ENCODE measurements at places on chromosomes 7 and 10.

DNA sequence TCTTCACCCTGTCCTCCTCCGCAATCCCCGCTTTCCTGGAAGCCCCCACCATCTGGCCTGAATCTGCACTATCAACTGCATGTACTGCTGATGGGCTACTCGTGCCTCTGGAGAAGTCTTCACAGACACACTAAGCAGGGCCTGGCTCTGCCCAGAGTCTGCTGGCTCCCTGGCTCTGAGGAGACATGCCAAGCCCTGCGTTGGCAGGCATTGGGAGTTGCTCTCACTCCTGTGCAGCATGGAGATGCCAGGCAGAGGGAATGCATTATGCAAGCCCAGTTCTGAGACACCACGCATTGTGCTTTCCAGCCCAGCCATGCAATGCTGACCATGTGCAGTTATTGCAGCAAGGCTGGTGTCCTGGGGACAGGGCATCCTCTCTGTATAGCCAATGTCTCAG is 314.6 kb downstream of the CXCL12 start:
- DNase-seq = no peak

GRCh38 chr10:69201045-69201444 is 19.1 kb upstream of the HKDC1 start:
- DNase-seq = no peak

GRCh38 chr10:21518149-21518640 is 7.3 kb downstream of the SKIDA1 start:
- no peak for DNase-seq

GRCh38 chr10:131702531-131703356 is 198.1 kb upstream of the PPP2R2D start:
- no peak for DNase-seq

- no peak for DNase-seq
These were observed 13.7 kb upstream of the USP6NL start for GRCh38 chr10:11625019-11625735.

DNA sequence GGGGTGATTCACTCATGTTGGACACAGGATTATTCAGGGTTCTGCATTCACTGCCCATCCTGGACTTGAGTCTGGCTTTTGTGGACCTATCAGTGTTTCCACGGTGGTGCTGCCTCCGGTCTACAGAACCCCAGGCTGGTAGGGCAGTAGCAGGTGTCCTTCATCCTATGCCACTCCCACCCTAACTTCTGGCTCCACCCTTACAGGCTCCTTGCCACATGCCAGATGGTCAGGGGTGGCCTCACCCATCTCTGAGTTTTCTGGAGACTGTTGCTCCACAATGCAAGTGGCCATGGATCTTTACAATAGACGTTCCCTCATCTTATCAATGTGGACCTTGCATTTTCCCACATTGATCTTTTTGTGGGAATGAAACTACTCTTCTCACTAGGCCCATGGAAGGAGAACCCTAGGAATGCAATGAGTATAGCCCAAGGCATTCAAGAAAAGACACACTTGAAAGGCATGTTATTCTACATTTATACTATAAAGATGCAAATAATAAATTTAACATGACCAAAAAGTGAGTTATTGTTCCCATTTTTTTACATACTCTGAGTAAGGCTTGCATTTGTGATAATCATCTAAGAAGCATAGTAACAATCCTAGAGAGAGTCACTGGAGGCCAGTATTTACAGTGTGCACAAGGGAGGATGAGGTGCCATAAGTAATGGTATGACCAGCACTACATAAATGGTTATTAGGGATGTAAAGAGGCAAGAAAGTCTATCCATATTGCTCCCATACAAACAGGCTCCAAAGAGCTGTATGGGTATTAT is 57.4 kb upstream of the ADO start:
- no peak for DNase-seq

All from spinal cord (tissue), 10 donors.